ENCODE measurements at places on chromosomes 2 and 18.

- DNase-seq, result no peak
Measured at GRCh38 chr18:1511619-1512311, 607.1 kb downstream of the ADCYAP1 start.

DNA sequence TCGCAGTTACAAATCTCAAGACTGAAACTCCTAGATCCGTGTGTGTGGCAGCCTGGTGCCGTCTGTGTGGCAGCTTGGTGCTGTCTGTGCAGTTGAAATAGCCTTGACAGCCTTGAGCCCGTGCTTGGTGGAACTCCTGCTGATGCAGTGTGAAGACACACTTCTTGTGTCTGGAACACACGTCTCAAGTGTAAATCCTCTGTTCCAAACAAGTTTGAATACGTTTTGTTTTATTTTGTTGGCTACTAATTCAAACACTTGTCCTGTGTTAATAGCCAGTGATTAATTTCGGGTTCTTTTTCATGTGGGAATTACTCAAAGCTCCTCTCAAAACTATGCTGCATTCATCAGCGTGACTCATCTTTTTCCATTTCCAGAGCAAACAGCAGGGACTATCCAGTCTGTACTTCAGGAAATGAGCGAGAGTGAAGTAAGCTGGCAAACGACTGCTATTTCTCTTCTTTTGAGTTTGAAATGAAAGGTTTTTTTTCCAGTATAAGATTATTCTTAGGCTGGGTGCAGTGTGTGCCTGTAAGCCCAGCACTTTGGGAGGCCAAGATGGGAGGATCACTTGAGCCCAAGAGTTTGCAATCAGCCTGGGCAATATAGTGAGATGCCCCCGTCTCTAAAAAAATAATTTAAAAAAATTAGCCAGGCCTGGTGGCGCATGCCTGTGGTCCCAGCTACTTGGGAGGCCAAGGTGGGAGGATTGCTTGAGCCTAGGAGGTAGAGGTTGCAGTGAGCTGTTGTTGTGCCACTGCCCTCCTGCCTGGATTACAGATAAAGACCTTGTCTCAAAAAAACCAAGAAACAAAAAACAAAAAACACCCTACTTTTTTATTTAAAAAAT, 152.9 kb downstream of the SPP2 start:
- DNase-seq, result no peak

- no peak for DNase-seq
Measured at GRCh38 chr18:44507729-44508325, 172.9 kb upstream of the SETBP1 start.

DNA sequence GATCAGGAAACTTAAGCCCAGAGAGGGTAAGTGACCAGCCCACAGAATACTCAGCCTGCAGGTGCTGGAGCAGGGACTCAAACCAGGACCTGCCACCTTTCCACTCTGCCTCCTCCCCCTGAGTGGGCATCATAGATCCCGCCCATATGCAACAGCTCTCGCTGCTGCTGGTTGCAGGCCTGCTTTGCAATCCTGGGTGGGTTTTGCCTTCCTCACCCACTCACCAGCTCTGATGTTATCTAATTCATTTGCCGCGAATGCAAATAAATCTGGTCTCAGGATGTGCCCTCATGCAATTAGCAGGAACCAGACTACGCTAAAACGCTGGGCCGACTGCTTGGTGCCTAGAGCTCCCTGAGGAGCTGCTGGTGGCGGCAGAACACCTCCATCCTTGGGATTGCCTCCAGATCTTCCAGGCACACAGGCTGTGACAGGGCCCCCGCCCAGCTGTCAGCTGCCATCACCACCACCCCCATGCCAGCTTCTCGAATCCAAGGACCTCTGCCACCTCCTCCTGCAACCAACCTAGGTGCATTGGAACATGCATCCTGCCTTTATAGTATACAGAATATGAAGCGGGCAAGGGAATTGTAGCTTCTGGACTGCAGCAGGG, 28.8 kb downstream of the CNGA3 start:
- DNase-seq, result no peak

GRCh38 chr2:20157193-20157891, 67.6 kb downstream of the SDC1 start:
- no peak for DNase-seq

DNA sequence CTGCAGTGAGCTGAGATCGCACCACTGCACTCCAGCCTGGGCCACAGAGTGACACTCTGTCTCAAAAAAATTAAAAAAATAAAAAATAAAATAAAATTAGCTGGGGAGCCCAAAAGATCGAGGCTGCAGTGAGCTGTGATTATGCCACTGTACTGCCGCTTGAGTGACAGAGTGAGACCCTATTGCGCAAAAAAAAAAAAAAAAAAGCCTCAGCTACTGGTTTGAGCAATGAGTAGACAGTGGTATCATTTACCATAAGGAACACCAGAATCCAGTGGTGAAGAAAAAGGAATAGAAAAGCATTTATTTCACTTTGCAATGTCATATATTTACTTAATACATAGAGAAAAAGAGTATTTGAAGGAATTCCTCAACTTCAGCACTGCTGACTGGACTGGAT, 3.0 kb downstream of the SAP130 start:
- no peak for DNase-seq

GRCh38 chr18:41324020-41324791, 630.8 kb upstream of the PIK3C3 start:
- no peak for DNase-seq

GRCh38 chr2:177523781-177524180, 131.2 kb downstream of the AGPS start:
- no peak for DNase-seq

GRCh38 chr2:72415241-72415661, 267.6 kb upstream of the CYP26B1 start:
- peak; percentile 20 for DNase-seq

- no peak for DNase-seq
Measured at GRCh38 chr2:216862628-216863398, 2.9 kb upstream of the TNP1 start.

GRCh38 chr2:89763581-89764485, 1072.4 kb downstream of the RPIA start:
- no peak for DNase-seq

GRCh38 chr2:231351648-231352047, 43.9 kb upstream of the B3GNT7 start:
- no peak for DNase-seq

- DNase-seq, result no peak
Measured at GRCh38 chr2:12389344-12390045, 327.2 kb upstream of the TRIB2 start.

DNA sequence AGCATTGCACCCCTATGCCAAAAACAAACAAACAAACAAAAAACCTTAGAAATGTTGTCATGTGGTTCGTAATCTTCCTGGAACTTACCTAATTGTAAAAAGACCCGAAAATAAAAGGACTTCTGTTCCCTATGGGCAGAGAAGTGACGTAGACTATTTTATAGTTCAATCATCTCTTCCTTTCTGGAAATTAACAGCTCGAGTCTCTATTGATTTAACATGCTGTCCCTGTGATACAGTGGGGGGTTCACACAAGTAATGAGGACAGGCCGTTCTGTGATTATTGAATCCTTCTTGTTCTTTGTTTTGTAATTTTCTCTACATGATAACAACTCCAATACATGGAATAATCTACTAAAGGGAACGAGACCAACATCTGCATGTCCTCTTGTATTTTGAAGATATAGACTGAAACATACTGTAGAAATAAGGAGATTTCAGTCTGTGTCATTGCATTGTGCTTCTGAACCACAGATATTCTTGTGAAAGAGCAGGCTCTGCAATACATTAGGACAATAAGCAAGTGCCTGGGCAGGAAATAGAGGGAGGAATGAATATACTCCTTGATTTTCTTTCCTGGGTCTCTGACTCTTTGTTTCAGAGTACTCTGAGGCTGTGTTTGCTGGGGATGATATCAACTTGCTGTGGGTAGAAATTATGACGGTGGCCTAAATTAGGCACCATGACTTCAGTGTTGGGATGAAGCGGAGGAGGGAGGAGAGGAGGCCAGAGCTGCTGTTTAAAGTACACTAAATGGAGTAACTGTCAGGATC, 65.7 kb upstream of the PPM1B start:
- no peak for DNase-seq

Data from NCI-H446 treated with DMSO at 0.1 percent for 48 hours (cell line).